ENCODE measurements at places on chromosomes 6 and 20.

- DNase-seq, result no peak
Observed at GRCh38 chr6:150987371-150987828, 121.9 kb downstream of the MTHFD1L start.

- peak; percentile 63 for DNase-seq
Observed at GRCh38 chr6:33312361-33313104, 1.3 kb downstream of the TAPBP start.

DNA sequence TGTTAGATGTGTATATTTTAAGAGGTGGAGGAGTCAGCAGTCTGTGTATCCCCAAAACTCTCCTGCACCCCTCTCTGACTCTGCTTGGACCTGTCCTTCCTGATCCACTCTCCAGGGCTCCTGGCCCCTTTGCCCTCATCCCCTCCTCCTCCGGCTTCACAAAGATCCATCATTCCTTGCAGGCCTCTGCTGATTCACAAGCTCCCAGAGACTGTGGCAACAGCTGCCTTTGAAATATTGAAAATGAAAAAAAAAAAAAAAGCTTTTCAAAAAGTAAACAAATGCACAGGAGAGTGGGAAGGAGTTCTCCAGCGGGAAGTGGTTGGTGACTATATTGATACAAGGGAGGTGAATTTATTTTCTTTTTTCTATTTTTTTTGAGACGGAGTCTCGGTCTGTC lies 330.2 kb upstream of the SULF2 start:
- DNase-seq, result no peak

DNA sequence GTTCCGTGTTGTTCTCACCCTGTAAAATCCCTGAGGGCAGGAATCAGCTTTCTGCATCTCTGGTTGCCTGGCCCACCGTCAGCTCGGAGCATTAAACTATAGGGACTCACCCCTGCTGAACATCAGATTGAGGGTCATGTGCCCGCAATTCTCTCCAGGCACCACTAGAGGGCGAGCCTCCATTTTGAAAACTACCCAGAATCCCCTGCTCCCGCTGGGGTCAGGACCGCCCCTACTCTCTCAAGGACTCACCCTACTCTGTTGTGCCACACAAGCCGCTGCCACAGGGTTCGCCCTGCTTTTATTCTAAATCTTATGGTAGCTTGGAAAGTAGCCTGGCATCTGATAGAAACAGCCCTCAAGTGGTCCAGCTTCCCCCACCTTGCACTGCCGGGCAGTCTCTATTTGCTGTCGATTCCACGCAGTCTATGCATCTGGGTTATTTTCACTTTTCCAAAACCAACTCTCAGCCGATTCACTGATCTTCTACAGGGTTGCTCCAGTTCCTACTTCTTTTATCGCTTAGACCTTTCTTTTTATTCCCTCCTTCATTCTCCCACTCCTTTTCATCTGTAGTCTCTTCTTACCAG lies 244.1 kb upstream of the QKI start:
- no peak for DNase-seq

GRCh38 chr6:158046201-158047126 lies 64.8 kb downstream of the SYNJ2 start:
- no peak for DNase-seq

DNA sequence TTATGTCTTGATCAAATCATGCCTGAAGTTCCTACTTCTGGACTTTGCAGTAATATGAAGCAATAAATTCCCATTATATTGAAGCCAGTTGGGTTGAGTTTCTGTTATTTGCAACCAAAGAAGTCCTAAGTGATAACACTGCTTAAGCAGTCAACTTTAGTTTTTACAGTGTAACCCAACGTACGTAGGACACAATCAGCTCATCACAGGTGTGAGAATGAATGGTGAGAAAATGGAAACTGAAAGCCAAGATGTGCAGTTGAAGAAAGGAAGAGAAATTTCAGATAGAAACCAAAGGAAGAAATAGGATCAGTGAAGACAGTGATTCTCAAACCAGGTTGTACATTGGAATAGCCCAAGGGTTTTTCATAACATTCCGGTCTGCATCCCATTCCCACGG lies 211.4 kb upstream of the ZFP64 start:
- no peak for DNase-seq

GRCh38 chr6:162442687-162443086 lies 284.9 kb downstream of the PRKN start:
- DNase-seq, result no peak

GRCh38 chr20:44460795-44461141 lies 14.9 kb upstream of the TTPAL start:
- DNase-seq, result no peak

GRCh38 chr6:41464481-41464880 lies 81.7 kb upstream of the FOXP4 start:
- no peak for DNase-seq

DNA sequence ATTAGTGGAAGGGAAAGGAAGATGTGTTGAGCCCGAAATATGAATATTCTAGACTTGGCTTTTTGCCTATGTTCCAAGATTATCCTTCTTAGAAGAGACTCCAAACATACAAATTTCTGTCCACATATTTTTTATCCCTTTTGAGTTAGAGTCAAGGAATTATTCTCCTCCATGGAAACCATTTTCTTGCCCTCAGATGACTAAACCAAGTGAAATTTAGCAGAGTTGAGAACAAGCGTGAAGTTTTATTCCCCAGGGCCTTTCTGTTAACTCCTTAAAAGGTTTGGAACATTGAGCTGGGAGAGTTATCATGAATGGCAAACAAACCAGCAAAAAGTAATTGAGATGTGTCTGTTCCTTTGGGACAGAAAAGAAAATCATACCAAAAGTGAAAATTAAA lies 286.1 kb upstream of the PLCB4 start:
- DNase-seq, result no peak

GRCh38 chr6:27471365-27472115 lies 1.4 kb downstream of the ZNF184 start:
- no peak for DNase-seq

DNA sequence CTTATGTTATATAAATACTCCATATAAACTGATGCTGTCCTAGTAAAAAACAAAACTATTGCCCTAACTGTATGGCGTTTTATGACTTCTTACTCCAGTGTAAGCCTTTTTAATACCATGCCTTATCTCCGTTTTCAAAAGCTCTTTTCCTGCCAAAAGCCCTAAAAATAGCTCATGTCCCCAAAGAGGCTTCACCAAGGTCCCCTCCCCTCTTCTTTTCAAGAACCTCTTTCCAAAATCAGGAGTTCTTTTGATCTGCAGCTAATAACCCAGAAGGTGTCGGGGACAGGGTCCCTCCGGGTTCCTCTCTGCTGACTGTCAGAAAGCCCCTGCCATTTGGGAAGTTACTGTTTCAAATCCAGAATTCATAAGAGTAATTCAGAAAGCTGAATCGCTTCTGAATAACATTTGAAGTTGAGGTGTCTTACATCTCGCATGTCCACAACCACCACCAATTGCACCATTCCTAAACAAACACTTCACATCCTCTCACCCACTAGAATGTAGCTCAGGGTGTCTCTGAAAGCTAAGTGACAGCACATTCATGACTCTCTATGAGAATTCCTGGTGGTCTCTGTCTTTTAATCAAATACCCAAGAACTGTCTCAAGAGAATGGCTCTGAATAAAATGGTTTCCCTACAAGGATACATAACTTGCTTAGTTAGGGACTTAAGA lies 13.3 kb downstream of the TASP1 start:
- no peak for DNase-seq

DNA sequence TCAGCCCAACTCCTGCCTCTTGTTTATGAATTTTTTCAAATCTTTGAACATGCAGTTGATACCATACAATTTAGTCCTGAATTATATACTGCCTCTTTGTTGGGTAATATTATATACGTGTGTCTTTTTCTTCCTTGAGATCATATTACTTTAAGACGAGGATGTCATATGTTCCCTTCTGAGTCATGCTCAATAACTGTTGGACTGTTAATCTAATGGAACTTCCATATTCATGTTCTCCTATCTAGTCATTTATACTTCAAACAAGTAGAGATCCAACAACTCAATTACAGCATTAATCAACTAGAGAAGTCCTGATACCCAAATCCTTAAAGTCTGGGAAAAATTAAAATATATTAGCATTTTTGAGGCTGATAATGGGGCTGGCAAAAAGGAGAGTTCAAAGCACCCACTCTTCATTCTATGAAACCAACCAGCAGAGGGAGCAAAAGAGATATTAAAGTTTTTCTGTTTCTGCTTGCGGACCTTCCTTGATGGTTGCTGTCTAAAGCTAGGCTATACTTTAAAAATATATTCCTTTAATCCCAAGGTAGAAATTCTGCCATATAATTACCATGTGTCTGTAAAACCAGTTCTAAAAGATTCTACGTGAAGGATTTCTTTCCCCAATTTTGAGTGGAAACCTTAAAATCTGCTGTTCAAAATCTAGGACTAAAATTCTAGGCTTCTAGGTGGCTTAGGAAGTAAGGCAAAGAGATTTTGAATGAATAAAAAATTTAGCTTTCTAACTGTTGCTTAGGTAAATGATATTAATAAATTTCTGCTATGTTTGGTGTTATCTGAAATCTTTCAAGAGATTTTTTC lies 498.9 kb downstream of the BCKDHB start:
- no peak for DNase-seq

GRCh38 chr20:10476319-10476724 lies 41.2 kb downstream of the SLX4IP start:
- DNase-seq, result no peak

DNA sequence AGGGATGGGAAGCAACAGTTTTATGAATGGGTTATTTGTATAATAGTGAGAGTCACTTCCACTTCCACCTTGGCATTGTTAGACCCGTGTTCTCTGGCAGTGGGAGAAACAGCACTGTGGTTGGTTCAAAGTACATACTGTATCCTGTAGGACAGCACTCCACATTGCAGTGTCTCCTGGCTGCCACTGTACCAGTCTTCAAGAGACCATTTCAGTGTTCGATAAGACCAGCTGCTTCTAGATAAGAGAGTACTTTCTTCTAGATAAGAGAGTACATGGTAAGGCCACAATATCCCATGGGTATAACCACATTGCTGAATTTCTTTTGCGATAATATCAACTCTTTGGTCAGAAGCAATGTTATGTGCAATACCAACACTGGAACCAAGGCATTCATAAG lies 28.8 kb downstream of the FITM2 start:
- DNase-seq, result no peak

GRCh38 chr6:157235600-157236039 lies 87.7 kb downstream of the TMEM242 start:
- DNase-seq, result no peak

GRCh38 chr6:111427341-111428116 lies 55.5 kb downstream of the REV3L start:
- no peak for DNase-seq
